Activated CD4-positive, alpha-beta T cell treated with anti-CD3 and anti-CD28 coated beads, Interleukin-2, amount 50 U/mL, for 4 hours (primary cell): ENCODE measurements at places on chromosomes 4 and X.

GRCh38 chr4:185395238-185395955 is at the start of gene LRP2BP:
TSS of gene LRP2BP (minus strand) at chr4:185395924. CDS start at chr4:185378186, 17,738 bp downstream.
- DNase-seq: no peak

- no peak for DNase-seq
These were observed 262.1 kb upstream of the GPC4 start for GRCh38 chrX:133677123-133678063.

DNA sequence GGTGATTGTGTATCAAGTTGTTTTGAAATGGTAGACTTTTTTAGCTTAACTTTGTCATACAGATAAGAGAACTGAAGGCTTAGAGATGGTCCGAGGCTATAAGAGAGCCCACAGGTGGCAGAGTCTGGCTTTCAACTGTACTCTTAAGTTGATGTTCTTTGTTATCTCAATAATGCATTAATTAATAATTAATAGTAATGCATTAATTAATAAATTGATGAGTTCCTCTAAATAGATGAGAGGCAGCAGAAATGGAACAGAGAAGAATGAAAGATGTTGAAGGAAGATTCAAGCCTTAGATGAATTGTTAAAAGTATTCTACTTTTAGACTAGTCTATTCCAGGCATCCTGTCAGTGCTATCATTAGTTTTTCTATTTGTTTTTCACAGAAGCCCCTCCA is 22.4 kb downstream of the NUDT9 start:
- no peak for DNase-seq

DNA sequence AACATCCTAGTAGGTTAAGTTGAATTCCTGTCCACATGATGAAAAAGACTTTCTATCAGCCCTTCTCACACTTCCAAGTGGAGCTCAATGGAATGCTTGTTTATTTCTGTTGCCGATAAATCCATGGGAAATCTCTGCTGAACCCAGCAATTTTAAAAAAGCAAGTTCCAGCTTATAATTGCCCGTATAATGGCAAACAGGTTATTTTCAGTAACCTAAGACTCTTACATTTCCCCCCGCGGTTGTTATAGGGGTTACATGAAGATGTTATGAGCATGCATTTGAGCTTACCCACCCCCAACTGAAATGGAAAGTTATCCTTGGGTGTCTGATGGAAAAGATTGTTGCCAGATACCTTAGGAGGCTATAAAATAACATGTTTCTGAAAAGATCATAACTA is 136.2 kb downstream of the PALLD start:
- no peak for DNase-seq

GRCh38 chr4:161883157-161883556 is 280.6 kb downstream of the FSTL5 start:
- no peak for DNase-seq

DNA sequence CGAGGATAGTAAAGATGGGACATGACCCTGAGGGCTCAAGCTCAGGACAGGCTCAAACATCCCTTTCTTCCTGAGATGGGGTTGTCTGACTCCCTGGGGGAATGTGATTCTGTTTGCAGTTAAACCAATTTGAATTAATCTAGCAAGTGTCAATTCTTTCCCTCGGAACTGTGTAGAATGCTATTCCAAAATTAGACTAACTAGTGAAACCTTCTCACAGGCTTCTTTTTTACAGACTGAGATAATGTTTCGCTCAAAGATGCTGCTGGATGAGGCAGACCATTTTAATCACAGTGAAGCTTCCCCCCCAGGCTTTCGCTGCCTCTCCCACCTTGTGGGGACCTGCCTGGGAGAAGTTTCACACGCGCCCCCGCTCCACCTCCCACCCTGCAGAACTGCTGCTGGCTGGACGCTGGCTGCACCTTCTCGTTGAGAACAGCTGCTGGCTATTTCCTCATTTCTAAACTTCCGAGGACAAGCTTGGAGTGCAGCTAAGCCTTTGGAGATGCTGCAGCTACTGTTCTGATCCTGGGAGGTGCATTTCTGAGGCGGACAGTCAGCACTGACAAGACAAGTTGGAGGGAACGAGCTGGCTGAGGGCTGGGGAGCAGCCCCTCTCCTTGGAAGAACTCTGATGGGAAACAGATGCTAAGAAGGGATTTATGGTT is 297.8 kb downstream of the RAPGEF2 start:
- no peak for DNase-seq

DNA sequence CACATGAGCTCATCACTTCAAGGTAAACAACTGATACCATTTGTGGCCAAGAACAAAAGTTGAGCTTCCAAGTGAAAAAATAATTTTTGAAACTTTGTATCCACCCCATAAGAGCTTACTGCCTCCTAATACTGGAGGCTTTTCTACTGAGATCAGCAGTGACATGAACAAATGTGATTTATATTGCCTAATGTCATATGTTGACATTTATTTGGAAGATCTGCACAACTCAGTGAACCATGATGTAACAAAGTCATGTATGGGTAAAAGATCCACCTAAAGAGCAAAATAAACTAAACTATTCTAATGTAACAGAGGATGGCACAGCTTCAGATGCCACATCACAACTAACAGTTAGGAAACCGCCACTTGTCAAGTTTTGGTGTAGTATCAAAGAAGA is 65.8 kb downstream of the AFAP1 start:
- DNase-seq: no peak

DNA sequence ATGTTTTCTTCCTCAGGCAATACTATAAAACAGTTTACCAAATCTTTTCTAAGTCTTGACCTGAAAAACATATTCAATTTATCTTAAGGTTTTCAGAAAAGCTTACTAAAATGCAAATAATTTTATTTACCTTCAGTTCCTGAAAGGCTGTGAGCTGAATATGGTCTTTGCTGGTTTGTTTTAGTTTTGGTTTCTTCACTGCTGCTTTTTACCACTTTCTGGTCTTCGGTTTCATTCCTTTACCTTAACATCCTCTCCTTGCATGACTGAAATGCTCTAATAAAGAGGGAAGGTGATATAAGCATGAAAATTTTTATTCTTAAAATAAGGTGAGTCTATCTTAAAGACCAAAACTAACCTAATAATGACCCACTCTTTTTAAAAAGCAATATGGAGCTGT is 97.1 kb upstream of the NRK start:
- DNase-seq: no peak

DNA sequence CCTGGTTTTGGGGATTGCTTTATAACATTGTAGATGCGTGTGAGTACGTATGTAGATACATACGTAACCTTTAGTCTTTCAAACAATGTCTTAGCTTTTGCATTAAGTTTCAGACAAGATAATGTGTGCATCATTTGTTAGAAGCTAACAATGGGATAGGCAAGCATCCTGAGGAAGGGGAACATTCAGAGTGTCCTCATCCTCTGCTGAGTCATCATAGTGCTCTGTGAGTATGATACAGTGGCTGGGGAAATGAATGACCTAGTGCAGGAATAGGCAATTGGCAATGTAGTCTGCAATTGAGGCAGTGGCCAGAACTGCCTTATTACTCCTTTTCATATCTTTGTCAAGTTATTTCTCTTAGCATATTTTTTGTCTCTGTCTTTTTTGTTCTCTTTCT is 7.3 kb downstream of the NAP1L5 start:
- no peak for DNase-seq

GRCh38 chr4:158163941-158164767 is 8.7 kb downstream of the GASK1B start:
- no peak for DNase-seq

DNA sequence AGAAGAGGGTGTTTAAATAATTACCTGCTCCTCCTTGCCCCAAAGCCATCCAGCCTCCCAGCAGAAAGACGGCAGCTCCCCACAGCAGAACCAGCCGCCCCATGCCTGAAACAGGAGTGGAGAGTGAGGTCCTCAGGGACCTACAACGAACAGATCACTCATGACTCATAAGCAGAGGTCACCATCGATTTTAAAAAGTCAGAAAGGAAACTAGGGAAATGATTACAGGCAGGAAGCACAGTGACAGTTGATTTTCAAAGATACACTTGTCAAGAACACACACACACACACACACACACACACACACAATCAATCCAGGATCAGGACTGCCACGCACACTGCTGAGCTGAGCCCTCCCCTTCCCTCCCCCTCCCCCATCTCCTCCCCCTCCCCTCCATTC is at the start of gene CRLF2:
Gene CRLF2 (minus strand): TSS at position 118 of the 400 bp plus-strand sequence. CDS start 15 bp downstream, at position 103.
- DNase-seq: no peak

DNA sequence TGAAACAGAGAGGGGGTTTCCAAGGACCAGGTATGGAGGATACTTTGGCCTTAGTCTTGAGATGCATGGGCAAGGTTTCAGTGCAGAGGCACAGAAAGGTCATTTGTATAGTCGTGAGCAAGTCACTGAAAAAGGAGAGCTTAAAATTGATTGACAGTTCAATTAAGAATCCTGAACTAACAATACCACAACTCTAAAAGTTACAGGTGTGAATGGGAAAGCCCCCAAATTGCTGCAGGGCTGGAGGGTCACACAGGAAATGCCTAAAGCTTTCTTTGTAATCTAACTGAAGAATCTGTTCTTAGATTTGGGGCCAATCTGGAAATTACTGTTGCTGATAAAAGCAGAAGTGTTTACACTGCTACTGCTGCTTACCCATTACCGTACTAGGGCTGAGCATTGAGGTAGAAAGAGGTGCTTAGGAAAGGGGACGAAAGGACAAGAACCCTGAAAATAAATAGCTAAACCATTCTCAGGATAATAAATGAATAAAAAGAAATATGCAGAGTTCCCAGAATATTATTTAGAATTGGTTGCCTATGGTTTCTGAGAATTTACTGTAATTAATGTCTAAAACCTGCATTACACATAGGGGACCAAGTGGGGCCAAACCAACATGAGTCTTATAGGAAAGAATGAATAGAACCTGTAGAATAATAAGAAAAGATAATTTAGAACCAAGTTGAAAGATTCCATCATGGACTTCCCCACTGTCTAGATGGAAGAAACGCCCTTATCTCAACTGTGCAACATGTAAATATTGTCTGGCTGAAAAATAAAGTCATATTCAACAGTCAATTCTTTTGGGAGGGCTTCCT is 91.9 kb upstream of the PPP1R2C start:
- DNase-seq: no peak

DNA sequence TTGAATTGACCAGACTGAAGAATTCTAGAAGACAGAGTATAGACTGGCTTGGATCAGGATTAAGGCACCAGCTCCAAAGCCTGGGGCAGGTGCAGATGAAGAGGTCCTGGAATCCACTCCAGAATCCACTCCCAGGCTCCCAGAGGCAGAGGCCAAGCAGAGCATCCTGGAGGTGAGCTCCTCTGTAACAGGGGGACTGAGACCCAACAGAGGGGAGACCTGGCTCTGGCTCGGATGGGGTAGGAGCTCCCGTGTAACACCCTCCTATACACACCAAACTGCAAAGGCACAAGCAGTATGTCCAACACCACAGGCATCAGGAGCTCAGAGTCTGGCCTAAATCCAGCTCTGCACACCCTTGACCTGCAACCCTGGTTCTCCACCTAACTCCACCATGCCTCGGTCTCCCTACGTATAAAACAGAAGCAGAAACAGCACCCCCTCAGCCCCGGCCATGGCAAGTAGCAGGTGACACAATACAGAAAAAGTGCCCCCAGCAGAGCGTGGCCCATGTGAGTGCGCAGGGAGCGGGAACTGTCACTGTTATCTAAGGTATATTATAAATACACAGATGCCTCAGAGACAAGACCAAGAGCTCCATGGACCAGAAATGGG is 14.9 kb downstream of the RNF212 start:
- DNase-seq: no peak

- no peak for DNase-seq
These were observed 1888.3 kb upstream of the PCDH7 start for GRCh38 chr4:28831867-28832266.

DNA sequence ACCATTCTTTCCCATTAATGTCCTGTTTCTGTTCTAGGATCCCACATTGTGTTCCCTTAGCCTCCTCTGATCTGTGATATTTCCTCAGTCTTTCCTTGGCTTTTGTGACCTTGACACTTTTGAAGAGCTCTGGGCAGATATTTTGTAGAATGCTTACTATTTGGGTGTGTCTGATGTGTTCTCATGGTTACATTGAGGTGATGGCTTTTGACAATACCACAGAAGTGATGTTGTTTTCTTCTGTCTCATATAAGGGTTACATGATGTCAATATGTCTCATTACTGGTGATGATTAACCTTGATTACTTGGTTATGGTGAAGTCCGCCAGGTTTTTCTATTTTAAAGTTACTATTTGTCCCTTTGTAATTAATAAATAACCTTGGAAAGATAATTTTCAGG is 183.7 kb downstream of the SOWAHB start:
- DNase-seq: no peak

DNA sequence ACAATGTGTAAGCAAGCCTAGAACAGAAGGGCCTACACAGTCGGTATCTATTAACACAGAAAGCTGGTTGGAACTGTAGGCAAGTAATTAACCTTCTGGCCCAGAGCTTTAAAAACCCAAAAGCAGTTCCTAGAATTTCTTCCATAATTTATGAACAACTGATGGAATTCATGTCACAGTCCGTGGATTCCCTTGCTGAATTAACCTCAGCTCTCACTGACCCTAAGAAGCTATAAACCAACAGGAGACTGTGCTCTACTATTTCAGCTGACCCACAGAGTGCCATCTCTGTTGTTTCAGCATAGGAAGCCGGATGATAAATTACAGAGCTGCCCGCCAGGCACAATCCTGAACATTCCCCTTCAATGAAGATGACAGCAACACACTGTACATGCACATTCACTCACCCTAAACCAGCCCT is 157.3 kb downstream of the PRDM5 start:
- DNase-seq: no peak

GRCh38 chrX:148035380-148035779 is 54.2 kb downstream of the FMR1NB start:
- DNase-seq: no peak

GRCh38 chrX:39528161-39528916 is 569.4 kb downstream of the BCOR start:
- DNase-seq: no peak

DNA sequence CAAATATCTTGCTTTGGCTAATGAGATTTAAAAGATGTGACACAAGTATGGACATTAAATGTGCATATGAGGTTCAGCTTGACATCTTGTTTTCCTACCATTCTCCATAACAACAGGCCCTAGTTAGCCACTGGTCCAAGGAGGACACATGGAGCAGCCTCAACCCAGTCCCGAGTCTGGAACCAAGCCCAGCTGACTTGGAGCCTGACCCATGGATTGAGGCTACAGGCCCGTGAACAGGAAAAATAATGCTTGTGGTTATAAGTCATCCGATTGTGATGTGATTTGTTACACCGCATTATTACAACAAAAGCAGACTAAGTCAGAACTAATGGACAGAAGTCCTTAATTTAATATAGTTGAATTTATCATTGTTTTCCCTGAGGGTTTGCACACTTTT is 123.2 kb upstream of the BANK1 start:
- no peak for DNase-seq
